Stimulated activated CD8-positive, alpha-beta memory T cell treated with anti-CD3 and anti-CD28 coated beads, Interleukin-7, amount 100 ng/mL, for 4 hours (primary cell): ENCODE measurements at places on chromosomes 2 and 18.

DNA sequence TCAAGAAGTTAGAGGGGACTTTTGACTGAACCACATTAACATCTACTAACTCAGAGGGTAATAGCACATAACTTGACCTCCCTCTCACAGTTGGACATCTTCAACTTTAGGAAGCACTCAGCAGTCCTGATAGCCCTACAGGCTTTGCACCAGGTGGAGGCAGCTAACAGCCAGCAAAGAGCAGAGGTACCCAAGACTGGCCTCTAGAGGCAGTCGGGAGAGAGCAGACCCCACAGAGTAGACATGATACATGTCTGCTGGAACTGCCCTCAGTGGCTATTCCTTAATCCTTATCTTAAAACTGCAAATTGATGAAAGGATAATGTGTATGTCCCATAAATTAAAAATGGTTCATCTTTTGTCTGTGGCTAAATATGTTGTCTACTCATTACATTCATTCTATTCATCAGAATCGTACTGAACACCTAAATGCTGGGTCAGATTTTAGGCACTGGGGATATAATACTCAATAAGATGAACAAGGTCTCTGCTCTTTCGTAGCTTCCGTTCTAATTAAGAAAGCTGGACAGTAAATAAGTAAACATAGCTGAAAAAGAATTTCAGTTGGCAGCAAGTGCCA is 49.8 kb downstream of the CAB39 start:
- DNase-seq = peak; percentile 8

DNA sequence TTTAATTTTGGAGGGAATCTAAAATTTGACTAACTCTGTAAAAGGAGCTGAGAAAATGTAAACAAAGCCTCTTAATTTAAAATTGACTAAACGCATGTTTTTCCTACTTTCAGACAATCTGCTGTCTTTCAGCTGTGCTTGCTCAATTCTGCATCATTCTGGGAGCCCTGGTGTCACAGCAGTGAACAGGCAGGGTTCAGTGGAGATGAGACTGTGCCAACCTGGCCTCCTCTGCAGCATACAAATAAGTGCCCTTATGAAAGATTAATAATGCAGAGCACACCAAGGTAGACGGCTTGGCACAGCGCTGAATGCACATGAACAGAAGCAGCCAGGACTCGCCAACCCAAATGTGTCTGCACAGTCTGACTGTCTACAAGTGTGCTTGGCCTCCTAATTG is 222.0 kb upstream of the CHAC2 start:
- DNase-seq = no peak

GRCh38 chr2:230144355-230144754 is 75.4 kb downstream of the SP110 start:
- DNase-seq = no peak

GRCh38 chr2:3492951-3493614 is 26.2 kb downstream of the ADI1 start:
- DNase-seq = no peak

DNA sequence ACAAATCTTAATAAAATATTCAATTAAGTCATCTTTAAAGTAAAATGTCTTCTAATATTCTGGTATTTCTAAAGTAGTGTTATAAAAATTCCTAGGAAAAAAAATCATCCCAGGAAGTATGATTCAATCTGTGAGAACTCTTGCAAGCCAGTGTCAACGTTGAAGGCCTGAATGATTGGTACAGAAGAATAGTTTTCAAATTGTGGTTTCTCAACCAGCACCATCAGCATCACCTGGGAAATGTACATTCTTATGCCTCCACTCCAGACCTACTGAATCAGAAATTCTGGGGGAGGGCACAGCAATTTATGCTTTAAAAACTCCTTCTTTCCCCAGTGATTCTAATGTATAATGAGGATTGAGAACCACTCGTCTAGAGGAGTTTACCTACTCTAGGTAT is 62.3 kb upstream of the C2orf15 start:
- no peak for DNase-seq

DNA sequence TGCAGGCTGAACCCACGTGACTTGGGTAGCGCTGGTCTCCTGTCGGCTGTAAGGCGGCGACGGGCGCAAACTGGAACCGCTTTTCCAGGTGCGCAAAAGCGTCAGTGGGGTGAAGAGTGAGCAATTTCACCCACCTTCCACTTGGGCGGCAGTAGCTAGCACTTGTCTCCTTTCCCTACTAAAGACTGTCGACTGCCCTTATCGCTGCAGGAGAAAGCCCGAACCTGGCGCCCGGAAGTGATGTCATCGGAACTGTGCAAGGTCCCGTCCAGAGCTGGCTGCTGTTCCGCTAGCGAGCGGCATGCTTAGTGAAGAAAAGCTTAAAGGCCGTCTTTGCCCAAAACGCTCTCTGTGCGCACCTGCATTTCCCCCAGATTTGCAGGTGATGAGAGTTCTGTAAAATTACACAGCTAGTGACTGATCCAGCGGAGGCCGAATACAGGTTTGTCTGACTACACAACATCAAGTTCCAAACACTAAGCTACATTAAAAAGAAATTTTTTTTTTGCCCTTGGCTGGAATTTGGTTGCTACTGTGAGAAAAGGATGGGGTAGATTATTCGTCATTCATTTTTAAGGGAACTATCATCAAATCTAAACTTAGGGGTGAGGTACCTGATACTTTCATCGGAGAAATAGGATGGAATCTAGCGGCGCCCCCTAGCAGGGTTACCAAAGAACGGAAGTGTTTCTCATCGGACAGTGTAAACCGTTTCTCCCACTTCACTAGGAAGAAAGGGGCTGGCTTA is at the start of gene OSGEPL1:
Gene OSGEPL1, minus strand, starts transcription at position 242 of the 748 bp plus-strand sequence. CDS start 1,152 bp downstream, outside the sequence.
- peak; percentile 87 for DNase-seq

- no peak for DNase-seq
Measured at GRCh38 chr2:190653931-190654330, 5.0 kb downstream of the NAB1 start.
